ENCODE measurements at places on chromosomes 6 and 20.

- no peak for DNase-seq
These were observed 68.1 kb upstream of the SLC22A16 start for GRCh38 chr6:110544472-110544871.

DNA sequence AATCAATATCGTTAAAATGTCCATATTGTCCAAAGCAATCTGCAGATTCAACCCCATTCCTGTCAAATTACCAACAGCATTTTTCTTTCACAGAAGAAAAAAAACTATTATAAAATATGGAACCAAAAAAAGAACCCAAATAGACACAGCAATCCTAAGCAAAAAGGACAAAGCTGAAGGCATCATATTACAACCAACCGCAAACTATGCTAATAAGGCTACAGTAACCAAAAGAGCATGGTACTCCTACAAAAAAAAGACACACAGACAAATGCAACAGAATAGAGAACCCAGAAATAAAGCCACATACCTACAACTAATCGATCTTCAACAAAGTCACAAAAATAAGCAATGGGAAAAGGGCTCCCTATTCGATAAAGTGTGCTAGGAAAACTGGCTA, 49.2 kb downstream of the RNGTT start:
- no peak for DNase-seq

DNA sequence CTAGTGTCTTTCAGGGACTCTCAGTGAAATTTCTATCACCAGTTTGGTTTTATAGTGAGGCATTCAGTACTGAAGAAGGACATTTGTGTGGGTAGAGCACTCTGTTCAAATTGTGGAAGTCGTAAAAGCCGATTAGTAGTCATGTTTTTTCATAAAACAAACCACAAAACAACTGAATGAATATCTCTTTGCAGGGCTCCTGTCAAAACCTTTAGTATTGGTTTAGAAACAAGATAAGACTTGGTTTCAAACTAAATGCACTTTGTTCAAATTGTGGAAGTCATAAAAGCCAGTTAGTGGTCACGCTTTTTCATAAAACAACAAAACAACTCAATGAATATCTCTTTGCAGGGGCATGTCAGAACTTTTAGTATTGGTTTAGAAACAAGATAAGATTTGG, 23.8 kb downstream of the ADGRF4 start:
- no peak for DNase-seq

- no peak for DNase-seq
These were observed 4.3 kb upstream of the KIF25 start for GRCh38 chr6:167993169-167993568.

GRCh38 chr6:149895048-149895590, 2.8 kb downstream of the RAET1E start:
- no peak for DNase-seq

DNA sequence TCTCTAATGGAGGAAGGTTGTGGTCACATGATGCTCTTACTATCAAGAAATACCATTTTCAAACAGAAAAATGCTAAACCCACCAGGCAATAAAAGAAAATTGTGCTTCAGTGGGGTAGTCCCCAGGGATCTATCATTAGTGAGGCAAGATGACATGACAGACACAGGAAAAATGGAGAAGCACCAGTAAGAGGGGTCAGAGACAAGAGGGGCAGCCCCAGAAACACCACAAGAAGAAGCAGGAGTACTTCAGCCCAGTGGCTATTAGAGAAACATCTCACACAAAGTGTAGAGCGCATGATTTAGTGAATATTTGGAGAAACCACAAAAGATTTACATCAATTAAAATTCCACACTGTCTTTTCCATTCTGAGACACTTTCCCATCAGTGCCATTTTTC, 10.2 kb upstream of the TMEM200A start:
- no peak for DNase-seq

DNA sequence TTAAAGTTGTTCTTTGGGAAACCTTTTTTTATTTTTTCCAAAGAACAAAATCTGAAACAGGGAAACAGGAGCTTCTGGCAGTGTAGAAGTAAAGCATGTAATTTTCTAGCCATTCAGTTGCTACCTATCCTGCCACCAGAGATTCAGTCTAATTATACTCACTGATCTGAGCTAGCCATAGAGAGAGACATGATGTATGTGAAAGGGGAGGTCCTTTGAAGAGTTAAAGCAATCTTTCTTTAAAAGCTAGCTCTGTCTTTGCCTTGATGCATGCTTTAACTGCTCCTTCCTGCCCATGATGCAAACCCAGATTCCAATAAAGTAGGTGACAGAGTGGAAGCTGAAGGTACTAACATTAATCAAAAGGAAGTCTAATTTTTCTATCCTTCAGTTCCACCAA, 114.1 kb upstream of the GRIK2 start:
- no peak for DNase-seq

- DNase-seq = peak; percentile 25
These were observed 25.1 kb downstream of the FKBP1C start for GRCh38 chr6:63236398-63236817.

DNA sequence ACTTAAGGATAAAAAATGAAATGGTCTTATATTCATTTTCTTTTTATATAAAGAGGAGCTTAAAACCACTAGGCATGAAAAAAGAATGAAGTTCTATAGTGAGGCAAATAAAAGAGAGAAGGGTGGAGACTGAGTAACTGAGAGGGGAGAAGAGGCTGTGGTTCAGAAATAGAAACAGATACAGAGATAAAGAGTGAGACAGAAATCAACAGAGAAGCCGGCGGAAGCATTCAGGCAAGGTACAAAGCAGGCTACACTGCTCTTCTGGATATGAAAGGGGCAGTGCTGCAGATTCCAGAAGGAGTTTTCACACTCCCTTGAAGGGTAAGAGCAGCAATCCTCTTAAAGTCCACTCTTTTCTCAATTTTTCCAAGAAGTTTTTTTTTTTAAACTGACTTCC, 29.9 kb downstream of the NFATC2 start:
- no peak for DNase-seq

- DNase-seq = no peak
These were observed 68.8 kb downstream of the TMEM170B start for GRCh38 chr6:11606332-11606731.

- DNase-seq = no peak
These were observed 216.5 kb downstream of the COL19A1 start for GRCh38 chr6:70082830-70083229.

- no peak for DNase-seq
These were observed at the start of gene TRIM15 for GRCh38 chr6:30163090-30163917. TRIM15 (plus strand) TSS chr6:30163546; CDS start chr6:30163685, 139 bp downstream.

DNA sequence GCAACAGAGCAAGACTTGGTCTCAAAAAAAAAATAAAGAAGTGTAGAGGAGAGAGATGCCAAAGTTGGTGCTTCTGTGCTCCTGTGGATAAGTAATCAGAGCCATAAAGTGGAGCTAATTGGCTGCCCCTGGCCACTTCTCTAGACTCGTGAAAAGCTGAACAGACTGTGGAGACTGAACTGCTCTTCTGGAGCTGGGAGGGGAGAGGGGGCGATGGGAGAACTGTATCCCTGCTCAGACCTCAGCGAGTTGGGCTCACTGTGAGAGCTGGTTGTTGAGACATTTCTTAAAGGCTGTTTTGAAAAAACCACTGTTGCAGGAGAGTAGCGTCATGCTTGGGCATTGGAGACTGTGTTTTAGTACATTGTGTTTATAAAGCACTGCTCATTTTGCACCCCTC, 125.7 kb downstream of the TCP11 start:
- no peak for DNase-seq

All from iPS DF 6.9 (cell line).